ENCODE measurements at places on chromosomes 3 and 15.

DNA sequence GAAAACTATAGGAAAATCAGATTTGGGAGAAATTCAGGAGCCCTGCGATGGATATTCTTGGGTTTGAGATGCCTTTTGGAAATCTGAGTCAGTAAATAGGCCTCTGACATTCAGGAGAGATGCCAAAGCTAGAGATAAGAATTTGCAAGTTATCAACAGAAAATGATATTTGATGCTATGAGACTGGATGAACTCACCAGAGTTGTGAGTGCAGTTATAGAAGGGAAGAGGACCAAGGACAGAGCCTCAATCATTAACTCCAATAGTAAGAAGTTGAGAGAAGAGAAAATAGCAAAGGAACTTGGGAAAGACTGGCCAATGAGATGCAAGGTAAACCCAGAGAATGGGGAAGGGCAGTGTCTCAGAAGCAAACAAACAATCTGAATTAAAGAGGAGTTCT lies 7.9 kb upstream of the ANO10 start:
- DNase-seq, result no peak

GRCh38 chr3:109973733-109974132 lies 636.4 kb upstream of the DPPA4 start:
- DNase-seq, result no peak

GRCh38 chr3:187808527-187808895 lies 63.2 kb upstream of the BCL6 start:
- DNase-seq, result no peak

DNA sequence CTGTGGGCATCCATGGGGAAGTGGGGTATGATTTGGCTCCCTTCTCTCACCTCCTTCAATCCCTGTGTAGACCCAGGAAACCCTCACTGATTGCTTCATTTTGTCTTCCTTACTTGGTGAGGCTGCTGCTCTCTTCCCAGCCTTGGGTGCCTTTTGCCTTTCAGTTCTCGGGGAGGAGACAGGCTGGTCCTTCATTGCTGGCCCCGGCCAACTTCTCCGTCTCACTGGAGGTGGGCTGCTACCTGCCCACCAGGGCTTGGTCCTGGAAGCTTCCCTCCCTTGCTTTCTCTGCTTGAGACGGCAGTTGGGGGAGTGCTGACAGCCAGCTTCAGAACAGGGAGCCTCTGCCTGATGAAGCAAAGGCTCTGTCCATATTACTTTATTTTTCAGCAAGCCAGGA lies 4.7 kb downstream of the FOXL2 start:
- DNase-seq, result no peak

DNA sequence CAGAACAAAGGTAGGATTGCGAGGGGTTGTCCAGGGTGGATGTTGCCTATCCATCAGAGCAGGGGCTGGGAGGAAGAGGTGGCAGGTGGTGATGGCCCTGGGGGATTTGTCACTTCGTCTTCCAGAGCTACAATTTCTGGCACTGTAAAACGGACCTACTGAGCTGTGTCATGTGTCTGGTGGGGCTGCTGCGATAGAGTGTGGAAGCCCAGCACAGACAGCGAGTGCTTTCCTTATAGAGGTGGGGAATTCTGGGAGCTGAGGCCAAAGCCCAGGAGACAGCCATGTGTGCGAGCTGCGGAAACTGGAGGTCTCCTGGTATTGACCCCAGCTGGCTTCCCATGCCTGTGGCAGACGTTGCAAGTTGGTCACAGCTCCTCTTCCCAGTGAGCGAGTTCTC lies 61.2 kb upstream of the SEC22A start:
- DNase-seq, result no peak

DNA sequence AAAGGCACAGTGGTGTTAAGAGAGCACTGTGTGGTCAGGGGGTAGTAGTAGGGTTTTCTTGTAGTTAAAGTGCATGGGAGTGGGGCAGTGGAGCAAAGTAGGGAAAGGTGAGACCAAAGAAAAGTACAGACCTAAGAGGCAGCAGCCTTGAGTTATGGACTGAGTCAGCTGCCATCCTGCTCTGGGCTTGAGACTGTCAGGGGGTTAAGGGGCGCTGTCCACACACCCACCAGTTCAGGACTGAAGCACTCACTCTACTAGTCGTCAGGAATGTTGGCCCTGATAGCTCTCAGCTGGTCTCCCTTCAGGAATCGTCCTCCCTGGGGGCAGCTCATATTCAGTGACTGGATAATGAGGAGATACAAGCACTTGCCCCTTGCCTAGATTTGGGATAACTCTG lies 7.9 kb downstream of the CCR4 start:
- DNase-seq, result no peak
